ENCODE measurements at places on chromosomes 7 and 10.

GRCh38 chr10:116654816-116655215 lies 34.1 kb downstream of the PNLIPRP2 start:
- no peak for DNase-seq

GRCh38 chr7:24733414-24734060 lies 23.7 kb downstream of the GSDME start:
- DNase-seq: no peak

- DNase-seq: no peak
Measured at GRCh38 chr7:22016507-22016906, 70.8 kb upstream of the CDCA7L start.

DNA sequence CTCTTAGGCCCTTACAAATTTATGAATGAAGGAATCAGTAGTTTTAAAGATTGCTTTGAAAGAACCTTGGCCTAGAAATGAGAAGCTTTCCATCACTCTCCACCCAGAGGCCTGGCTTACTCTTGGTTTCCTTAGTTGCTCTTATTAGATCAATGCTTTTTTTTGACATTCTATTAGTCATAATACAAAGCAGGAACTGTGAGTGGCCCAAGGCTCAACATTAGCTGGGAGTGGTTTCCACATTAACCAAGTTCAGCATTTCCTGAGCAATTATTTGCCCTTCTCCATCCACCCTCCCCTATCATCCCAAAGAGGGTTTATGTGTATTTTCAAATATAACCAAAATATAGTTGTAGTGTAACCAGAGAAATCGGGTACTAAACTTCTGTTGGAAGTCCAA lies 103.4 kb upstream of the FAM204A start:
- no peak for DNase-seq

DNA sequence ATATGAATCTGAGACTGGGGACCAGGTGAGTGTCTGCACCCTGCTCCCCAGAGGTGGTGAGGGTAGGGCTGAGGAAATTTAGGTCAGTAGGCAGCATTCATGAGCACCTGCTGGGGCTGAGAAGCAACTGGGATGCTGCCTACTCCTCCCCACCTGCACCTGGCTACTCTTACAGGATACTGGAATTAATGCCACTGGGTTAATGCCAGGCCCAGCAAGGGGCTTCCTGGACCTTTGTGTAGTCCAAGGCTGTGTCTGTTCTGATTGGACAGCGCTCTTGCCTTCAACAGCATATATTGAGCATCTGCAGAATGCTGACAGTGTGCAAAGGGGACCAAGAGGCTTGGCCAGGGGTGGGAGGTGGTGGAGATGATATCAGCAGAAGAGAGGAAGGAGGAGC lies 32.1 kb downstream of the ADCYAP1R1 start:
- DNase-seq: no peak

DNA sequence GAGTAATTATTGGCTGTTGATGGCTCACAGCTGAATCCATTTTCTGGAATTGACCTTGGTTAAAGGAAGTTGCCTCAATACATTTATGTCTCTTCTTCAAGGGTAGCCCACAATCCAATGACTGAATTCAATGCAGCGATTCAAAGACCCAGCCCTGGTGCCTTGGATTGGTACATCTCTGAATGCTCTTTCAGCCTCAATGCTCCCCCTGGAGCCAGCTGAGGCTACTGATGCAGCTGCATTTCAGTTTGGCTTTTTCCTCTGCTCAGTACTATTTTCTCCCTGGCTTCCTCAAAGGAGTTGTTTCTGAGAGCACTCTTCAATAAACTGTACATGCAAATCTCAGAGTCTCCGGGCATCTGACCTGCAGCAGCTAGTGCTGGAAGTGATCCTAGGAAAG lies 633 bp upstream of the EBLN1 start:
- no peak for DNase-seq

- DNase-seq: no peak
Measured at GRCh38 chr10:124248056-124249045, 155.0 kb upstream of the CHST15 start.

DNA sequence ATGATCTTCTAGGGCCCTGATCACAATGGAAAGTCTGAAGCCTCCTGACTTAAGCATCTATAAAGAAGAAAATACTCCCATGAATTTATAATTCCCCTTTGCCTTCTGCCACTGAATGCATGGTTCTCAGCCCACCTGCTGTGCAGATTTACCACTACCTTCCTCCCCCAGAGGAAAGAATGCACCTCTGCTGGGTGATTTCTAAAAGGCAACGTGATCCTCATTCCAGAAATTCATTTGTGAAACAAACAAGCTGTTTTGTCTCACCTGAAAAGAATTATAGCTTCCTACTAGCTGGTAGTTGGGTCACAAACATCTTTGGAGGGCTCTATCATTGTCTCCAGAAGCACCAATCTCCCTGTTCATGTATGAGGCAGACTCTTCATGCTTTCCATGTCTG lies 320.2 kb downstream of the CDC14C start:
- no peak for DNase-seq

DNA sequence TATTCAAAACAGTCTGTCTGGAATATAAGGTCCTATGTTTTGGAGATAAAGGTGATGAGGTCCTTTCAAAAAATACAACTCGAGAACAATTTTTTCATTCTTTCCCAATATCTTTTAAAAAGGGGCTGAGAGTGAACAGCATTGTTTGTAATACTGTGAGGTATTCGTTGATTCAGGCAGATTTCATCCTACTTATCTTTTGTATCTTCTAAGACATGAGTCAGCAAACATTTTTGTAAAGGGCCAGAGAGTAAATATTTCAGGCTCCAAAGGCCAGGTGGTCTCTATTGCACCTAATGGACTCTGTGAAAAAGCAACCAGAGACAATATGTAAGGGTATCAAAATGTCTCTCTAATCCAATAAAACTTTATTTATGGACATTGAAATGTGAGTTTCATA lies 8.1 kb upstream of the ANK3 start:
- DNase-seq: no peak

GRCh38 chr7:66070222-66070621 lies 5.4 kb upstream of the ASL start:
- DNase-seq: no peak

- no peak for DNase-seq
Measured at GRCh38 chr7:100266576-100267354, 40.7 kb upstream of the SPDYE3 start.

DNA sequence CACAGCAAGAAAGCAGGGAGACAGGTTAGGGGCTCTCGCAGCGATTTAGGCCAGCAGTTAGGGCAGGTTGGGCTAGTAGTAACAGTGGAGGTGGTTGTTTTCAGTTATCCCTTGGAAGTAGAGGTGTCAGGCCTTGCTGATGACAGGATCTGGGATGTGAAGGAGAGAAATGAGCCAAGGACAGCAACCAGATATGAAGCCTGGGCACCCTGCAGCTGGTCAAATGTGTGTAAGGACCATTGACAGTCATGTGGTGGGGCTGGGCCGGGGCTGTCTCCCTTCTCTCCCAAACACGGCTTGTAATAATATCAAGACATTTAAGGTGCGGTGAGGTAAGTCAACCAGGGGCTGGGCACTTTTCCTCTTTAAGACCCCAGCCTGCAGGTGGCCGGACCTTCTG lies 112.5 kb upstream of the IGFBP3 start:
- DNase-seq: no peak

- no peak for DNase-seq
Measured at GRCh38 chr10:115849197-115849596, 423.8 kb downstream of the GFRA1 start.

DNA sequence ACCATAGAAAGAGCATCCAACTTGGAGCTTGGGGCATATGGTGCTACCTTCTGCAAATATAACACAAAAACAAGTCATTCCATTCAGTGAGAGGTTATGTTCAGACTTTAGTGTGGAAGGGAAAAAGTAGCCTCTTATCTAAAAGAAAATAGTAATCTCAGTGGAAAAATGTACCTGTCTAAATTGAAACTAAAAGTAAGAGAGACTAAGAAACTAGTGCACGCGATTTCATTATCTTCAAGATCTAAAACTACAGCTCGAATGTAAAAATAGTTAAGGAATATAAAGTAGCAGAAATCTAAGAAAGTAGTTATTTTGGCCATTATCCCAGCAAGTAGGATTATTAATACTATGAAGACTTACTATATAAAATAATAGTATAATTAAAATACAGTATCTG lies 233.0 kb upstream of the PPP1R3A start:
- DNase-seq: no peak

DNA sequence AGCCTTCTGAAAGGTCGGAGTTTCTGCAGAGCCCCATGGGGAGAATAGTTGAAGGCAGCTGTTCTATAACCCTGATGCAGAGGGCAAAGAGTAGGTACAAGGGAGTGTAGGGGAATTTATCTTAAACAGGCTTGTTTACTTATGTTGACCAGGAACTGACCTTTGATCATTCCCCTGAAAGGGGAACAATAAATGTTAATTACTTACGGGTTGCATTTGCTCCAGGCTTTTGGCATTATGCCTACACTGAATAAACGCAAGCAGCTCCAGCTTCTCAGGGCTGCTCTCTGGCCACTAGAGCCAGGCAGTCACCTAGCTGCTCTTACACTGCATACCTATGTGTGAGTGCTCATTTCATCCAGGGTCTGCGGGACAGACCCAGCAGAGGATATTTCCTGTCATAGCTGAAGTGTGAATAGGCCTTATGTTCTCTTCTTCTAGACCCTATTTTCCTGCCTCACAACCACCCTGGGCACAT lies 26.9 kb upstream of the ABCA13 start:
- no peak for DNase-seq

DNA sequence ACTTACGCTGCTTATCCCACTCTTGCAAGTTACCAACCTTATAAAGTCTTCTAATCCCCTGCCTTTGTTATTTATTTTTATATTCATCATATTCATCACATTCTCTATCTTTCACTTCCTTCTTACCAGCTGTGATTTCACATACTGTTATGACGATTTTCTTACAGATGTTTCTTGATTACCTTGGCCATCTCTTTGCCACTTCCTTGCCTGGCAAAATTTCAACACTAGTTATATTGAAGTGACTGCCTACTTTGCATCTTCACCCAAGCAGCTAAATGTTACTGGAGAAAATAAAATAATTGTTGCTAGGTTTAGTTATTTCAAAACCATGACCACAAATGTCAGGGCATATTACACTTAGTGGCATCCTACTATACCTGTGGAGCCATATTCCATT lies 8.8 kb upstream of the STEAP4 start:
- DNase-seq: no peak

GRCh38 chr7:29881724-29882123 lies 75.4 kb downstream of the WIPF3 start:
- no peak for DNase-seq

DNA sequence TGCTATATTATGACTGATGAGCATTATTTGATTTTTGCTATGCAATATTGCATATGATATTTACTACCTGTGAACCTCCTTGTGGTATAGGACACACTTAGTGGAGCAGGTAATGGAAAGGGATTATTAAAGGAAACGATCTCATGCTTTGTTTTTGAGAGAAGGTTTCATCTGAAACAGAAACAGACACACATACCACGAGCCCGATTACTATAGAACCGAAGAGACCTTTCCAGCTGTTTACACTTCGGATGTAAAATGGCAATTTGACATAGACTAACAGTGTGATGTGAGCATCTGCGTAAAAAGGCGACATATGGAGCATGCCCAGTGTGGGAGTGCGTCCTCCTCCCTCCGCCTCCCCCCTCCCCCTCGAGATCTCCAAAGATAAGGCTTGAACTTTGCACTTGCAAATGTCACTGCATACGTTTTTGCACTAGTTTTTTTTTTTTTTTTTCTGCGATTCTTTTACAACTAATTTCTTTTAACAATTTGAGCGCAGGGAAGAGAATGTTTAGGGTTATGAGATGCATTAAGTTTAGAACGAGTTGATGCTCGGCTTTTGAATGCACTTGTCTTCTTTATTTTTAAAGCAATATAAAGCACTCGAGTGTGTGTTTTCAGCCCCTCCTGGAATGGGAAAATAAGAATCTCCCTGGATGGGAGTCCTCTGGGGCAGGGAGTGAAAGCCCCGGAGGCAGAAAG lies 251.0 kb downstream of the NSUN6 start:
- no peak for DNase-seq

DNA sequence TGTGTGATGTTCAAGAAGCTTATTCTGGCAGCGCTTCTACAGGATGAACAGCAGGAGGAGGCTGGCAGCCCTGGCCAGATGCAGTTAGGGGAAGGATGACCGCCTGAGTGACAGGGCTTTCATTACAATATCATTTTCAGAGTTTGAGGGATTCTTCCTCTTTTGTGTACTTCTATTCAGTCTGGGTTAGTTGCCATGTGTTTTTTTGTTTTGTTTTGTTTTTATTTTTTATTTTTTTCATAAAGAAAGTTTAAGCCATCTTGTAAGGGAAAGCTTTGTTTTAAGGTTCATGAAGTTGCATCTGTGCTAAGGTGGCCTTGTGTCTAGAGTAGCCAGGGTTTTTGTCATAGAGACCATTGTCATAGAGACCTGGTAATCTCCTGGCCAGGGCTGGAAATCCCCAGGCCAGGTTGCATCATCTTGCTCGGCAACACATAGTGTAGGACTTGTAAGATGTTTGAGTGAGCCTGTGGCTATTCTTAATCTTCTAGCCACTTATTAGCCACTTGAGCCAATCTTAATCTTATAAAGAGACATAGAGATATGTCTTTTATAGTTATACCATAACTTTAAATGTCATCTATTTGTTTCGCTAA lies 230.5 kb upstream of the TMEM229A start:
- no peak for DNase-seq

- DNase-seq: no peak
Measured at GRCh38 chr7:130937830-130938229, 203.8 kb upstream of the KLF14 start.
